Stimulated activated CD8-positive, alpha-beta memory T cell treated with anti-CD3 and anti-CD28 coated beads, Interleukin-7, amount 100 ng/mL, for 24 hours (primary cell): ENCODE measurements at places on chromosomes 13 and 19.

DNA sequence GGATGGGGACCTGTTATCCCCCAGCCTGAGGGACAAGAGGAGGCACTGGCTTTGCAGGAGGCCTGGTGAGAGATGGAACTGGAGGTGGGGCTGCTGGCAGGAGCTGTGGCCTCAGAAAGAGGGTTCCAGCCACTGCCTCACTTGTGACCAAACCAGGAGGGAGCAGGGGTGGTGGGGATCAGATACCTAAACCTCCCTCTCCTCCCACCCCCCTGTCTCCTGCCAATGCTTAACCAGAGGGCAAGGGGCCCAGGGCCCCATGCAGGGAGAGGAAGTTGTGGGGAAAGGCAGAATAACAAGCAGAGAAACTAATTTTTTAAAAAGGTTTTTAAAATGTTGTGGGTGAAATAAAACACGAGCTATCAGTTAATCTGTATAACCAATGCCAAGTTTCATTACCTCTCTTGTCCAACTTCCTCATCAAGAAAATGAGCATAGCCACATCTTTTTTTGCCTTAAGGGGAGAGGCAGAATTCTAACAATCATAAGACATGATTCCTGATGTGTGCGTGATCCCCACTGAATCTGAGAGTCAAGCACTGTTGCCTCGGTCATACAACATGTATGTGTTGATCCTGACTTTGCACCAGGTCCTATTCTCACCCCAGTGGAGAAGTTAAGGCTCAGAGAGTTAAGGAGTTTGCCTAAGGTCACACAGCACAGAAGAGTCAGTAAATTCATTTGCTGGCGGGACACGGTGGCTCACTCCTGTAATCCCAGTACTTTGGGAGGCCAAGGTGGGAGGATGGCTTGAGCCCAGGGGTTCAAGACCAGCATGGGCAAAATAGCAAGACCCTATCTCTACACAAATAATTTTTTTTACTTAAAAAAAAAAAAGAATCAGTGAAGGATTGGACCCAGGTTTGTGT, 12.9 kb downstream of the FXYD5 start:
- DNase-seq = no peak

GRCh38 chr13:24680258-24680920, at the start of gene ATP12A:
ATP12A (plus strand) TSS chr13:24680408; CDS start chr13:24680744, 336 bp downstream.
- no peak for DNase-seq

DNA sequence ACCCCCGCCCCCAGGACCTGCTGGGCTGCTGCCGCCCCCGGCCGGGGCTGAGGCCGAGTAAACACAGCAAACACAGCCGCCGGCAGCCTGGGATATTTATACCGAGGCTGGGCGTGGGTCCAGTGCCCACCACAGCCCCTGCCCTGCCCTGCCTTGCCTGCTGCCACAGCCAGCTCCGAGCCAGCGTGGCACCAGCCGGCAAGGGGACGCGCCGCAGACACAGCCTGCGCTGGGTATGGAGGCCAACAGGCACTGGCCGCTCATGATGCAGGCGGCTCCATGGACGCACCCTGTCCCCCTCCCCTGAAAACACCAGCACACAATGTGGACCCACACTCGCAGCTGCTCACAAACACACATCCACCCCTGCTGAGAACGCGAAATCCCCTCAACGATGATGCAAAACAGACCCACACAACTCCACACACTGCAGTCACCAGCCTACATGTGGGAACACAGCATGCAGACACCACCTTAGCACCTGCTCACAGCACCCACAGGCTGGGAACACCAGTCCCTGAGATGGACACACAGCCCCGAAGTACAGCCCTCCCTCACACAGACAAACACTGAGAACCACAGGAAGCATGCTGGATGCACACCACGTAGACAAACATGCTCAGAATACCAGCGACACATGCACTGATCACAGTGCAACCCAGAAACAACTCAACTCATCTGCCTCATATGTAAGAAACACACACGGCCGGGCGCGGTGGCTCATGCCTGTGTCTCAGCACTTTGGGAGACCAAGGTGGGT, 16.2 kb downstream of the CCDC97 start:
- no peak for DNase-seq

DNA sequence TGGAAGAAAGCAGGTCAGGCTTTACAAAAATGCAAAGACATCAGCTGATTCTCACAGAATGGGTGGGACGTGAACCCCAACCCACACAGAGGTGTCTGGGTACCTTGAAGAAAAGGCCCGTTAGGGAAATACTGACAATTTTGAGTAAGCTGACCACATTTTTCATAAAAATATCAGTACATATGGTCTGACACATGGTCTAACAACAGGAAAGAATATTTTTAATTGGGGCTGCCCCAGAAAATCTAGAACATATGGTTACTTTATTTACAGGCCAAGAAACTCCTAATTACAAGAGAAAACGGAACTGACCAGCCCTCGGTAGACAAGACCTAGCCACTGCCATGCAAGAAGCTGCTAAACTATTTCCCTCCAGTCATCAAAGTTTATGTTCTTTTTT, 48.7 kb upstream of the ITM2B start:
- no peak for DNase-seq

DNA sequence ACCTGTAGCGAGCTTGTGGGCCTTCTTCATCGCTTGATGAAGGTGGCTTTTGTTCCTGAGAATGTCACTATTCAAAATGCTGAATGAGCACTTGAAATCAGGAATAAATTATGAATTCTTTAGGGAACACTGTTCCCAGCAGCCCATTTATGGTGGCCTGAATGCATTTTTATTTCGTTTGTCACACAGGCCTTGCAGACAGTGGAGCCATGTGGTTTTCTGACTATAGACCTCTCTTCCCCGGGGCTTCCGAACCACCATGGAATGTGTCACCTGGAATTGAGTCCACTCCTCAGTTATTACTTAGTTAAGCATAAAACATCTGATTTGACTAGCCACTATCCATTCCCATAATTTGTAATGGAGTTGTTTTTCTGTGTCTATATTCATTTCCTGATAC, 396.9 kb downstream of the IRS2 start:
- no peak for DNase-seq

- no peak for DNase-seq
Observed at GRCh38 chr19:56692206-56692895, 20.8 kb upstream of the ZNF835 start.

- no peak for DNase-seq
Observed at GRCh38 chr13:30002577-30002976, 152.2 kb upstream of the UBL3 start.

DNA sequence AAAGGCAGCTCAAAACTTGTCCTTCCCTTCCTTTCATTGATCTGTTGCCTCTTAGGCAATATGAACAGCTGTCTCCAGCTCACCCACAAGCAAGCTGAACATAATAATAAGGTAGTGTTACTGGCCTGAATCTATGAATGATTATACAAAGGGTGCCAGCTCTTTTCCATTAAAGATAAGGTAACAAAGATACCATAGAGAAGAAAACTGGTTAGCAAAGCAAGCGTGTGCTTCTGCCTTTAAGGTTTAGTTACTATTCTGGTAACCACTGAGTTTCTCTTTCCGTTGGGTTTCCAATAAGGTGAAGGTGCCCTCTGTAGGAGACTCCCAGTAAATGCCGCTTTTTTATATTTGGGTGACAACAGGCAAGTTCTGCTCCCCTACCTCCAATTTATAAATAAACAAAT, 12.1 kb upstream of the DACH1 start:
- no peak for DNase-seq

DNA sequence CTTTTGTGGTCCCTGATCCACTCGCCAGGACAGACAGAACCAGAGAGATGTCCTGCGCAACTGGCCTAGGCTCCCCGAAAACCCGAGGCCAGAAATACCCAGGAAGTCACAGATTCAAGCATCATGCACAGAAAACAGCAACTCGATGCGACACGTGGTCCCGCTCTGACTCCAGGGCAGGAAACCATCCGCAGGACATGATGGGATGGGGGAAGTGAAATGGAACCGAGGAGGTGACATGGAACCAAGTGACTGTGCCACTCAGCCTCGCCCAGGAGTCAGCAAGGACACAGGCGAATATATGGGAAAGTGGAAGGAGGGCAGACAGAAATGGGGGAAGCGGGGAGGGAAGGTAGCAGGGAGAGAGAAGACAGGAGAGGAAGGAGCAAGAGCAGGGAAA, 1.1 kb downstream of the ZSCAN18 start:
- DNase-seq = no peak

DNA sequence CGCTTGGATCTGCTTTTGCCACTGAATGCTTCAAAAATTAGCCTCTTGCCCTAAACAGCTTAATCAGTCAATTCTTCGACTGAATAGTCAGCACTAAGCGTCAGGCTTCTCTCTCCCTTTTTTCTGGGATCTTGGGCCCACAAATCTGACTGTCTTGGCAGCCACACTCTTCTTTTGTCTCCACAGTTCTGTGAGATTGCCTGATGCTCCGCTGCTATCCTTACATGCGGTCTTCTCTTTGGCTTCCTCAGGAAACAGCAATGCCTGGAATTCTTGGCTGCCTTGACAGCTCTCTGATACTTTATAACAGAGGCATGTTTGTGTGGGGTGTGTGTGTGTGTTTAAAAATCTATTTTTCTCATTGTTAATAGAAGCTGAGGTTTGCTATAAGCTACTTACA, 32.6 kb downstream of the ERCC5 start:
- no peak for DNase-seq

DNA sequence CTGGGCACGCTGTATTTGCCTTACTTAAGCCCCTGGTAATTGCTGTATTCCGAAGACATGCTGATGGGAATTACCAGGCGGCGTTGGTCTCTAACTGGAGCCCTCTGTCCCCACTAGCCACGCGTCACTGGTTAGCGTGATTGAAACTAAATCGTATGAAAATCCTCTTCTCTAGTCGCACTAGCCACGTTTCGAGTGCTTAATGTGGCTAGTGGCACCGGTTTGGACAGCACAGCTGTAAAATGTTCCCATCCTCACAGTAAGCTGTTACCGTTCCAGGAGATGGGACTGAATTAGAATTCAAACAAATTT, 676 bp downstream of the BRCA2 start:
- no peak for DNase-seq

DNA sequence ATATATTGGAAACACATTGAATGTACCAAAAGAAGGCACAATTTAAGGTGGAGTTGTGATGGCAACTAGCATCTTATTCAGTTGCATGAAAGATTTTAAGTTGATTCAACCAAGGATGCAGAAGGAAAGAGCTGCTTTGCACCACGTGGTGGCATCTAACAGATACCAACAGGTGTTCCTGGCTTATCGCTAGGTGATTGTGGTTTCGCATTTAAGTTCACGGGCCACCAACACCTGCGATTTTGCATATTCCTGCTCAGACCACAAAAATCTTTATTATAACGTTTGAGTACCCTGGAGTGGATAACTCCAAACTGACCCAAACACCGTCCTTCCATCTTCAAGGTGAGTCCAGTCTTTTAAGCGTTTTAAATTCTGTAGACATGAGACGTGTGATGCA, 45.3 kb downstream of the RGCC start:
- no peak for DNase-seq

- DNase-seq = no peak
Observed at GRCh38 chr19:28526038-28526437, 686.9 kb downstream of the UQCRFS1 start.

DNA sequence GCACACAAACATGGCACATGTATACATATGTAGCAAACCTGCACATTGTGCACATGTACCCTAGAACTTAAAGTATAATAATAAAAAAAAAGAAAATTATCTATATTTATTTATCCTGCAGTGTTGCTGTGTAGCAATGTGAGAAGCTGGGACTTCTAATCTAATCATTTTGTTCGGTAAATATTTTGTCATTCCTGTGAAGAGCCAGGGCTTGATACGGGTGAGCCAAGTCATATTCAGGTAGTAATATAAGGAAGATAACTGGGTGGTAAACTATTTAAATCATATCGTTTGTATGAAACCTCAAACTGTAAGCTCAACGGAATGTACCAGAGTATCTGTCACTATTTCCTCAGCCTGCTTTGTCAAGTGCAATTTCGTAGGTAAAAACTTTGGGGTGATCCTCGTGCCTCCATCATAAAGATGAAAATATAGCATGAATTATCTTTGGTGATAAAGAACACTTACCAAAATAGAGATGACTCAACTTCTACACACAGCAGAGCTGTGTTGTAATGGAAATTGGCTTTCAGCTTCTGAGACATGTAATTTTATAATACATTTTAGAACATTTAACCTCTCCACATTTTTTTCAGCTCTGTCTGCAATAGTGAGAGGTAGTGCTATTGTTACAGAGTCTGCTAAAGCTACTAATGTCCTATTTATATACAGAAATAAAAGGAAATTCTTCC, 92.9 kb downstream of the PCDH9 start:
- DNase-seq = no peak

- DNase-seq = no peak
Observed at GRCh38 chr13:109243311-109243951, 543.0 kb downstream of the IRS2 start.

DNA sequence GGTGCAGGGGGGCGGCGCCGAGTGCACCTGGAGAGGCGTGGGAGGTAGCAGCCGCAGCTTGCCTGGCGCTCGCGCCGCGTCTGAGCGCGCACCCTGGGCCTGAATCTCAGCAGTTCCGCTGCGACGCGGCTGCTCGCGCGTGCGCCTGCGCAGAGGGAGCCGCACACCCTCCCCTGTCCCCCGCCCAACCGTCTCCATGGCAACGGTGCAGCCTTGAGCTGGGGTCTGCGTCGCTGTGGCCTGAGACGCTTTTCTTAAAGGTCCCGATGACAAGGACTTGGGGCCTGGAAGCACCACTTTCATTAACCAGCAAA, at the start of gene PNMA8B:
Gene PNMA8B, minus strand, starts transcription at position 82 of the 314 bp plus-strand sequence. CDS start 402 bp downstream, outside the sequence.
- no peak for DNase-seq

DNA sequence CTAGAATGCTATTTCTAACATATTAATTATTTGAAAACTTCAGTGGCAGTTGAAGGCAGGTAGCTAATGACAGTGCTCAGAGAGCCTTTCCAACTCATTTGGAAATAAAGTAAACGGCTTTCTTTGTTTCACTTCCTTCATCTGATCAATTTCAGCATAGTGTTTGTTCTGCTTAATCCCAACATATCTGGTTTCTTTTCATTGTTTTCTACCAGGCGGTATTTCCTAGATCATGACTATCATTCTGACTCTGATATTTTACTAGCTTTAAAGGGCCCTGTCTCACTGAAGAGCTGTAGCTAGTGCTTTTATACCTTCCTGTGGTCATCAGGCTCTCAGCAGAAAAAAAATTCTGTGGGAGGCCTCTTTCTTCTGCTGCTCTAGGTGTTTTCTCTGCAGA, 178.6 kb downstream of the RBM26 start:
- no peak for DNase-seq

GRCh38 chr13:76600081-76600480, 286.1 kb downstream of the KCTD12 start:
- DNase-seq = no peak
